ENCODE measurements at places on chromosomes 3 and 15.

DNA sequence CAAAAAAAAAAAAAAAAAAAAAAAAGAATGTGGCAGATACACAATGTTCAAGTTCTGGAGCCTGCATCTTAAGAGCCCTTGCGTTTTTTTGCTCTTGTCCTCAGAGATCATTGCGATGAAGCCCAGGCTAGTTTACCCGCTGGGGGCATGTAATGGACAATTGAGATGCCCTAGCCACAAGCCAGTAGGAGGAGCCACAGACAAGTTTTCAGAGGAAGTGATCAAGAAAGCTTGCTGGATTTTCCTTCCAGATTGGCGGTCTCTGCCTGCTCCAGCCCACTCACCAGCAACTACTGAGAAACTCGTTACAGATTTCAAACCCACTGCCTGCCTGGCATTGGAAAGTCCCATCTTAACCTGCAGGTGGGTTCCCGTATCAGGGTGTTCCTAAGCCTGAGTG lies 192.1 kb upstream of the EOMES start:
- DNase-seq, result no peak

- peak; percentile 100 for DNase-seq
Observed at GRCh38 chr3:53269888-53270880, 14.4 kb upstream of the TKT start.

GRCh38 chr3:177338697-177339219 lies 141.5 kb upstream of the TBL1XR1 start:
- peak; percentile 77 for DNase-seq

DNA sequence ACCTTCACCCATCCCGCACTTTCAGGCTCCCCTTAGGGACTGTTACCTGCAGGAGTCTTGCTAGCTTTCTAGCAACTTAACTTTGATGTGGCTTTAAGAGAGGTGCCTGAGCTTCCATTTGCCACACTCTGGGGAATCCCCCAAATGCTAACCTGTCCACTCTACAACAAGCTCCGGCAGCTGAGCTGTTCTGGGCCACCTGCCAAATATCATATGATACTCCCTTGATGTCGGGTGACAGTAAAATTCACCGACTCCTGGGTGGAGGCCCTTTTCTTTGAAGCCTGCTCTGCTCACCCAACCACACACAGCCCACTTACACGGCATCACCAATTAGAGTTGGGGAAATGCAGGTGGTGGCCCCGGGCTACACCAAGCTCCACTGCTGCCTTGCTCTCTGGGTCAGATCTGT lies 38.0 kb upstream of the XCR1 start:
- DNase-seq, result no peak

DNA sequence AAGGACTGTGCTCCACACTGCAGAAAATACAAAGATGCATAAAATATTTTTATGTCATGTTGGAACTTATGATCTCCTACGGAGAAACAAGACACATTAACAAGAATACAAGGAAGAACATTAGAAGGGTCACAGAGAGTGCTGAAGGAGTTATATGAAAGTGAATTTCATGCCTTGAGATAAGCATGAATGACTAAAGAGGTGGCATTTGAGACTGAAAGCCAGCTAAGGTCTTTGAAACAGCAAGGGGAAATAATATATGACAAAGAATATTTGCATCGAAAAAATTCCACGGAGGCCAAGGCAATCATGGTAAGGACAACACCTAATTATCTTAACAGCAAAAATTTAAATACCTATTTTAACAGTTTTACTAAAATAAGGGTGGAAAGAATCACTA lies 12.5 kb downstream of the GSK3B start:
- no peak for DNase-seq

- no peak for DNase-seq
Observed at GRCh38 chr15:28099555-28100140, 533 bp upstream of the OCA2 start.

DNA sequence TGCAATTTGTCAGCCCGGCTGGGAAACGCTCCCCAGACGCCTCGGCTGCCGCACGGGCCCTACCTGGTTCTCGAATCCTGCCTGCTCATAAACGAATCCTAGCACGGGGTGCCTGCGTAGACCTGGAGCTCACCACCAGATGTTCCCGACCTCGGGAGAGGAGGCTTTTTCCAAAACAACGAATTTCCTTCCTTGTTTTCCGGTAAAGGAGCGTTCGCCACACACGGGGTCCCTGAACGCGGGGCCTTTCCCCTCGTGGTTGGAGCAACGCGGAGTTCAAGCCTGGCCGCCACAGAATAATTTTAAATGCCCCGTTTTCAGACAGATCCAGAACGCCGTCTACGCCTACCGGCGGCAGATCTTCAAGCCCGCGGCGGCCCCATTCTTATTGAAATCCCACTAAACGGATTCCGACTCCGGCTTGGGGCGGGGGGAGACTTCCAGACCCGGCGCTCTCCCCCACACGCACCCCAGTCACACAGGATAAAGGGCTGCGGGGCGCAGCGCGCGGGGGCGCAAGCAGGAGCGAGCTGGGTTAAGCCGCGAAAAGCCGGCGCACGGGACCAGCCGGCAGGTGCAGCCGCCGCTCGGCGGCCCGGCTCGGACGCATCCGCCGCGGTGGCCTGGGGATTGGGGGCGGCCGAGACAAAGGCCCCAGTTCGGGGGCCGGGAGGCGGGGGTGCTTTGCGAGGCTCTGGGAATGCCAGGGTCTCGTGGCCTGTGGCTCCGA lies 895 bp downstream of the GATA2 start:
- peak; percentile 22 for DNase-seq

- DNase-seq, result no peak
Observed at GRCh38 chr3:175208326-175208725, 349.2 kb downstream of the NAALADL2 start.

GRCh38 chr3:132536442-132537153 lies 60.5 kb upstream of the ACKR4 start:
- no peak for DNase-seq

DNA sequence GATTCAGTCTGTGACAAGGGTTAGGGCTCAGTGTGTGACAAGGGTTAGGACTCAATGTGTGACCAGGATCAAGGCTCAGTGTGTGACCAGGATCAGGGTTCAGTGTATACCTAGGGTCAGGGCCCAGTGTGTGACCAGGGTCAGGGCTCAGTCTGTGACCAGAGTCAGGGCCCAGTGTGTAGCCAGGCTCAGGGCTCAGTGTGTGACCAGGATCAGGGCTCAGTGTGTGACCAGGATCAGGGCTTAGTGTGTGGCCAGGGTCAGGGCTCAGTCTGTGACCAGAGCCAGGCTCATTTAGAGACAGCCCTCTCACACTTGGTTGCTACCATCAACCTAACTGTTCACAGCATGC lies 24.2 kb downstream of the LOXL1 start:
- no peak for DNase-seq

GRCh38 chr3:55343486-55344357 lies 143.4 kb downstream of the WNT5A start:
- peak; percentile 53 for DNase-seq

GRCh38 chr3:124526601-124527000 lies 203.7 kb upstream of the UMPS start:
- no peak for DNase-seq

- no peak for DNase-seq
Observed at GRCh38 chr15:73679180-73679579, 5.0 kb upstream of the CD276 start.

GRCh38 chr3:126607214-126607908 lies 47.6 kb downstream of the TXNRD3 start:
- peak; percentile 41 for DNase-seq

- no peak for DNase-seq
Observed at GRCh38 chr15:63565536-63566186, 31.5 kb upstream of the FBXL22 start.

DNA sequence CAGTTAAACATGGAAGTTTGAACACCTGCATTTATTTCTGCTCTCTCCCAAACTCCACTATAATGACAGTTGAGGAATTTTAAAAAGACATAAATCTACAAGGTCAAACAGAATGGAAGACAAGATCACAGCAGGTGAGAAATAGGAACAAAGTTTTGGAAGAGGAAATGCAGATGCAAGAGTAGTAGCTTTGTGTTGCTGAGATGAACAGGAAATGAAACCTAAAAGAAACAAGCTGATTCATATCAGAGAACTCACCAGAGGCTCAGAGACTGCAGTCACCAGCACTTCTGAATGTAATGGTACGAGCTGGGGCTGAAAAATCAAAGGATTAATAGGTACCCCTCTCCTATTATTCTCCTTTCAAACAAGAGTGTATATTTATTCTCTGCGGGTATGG lies 459.9 kb downstream of the RAP2B start:
- no peak for DNase-seq

DNA sequence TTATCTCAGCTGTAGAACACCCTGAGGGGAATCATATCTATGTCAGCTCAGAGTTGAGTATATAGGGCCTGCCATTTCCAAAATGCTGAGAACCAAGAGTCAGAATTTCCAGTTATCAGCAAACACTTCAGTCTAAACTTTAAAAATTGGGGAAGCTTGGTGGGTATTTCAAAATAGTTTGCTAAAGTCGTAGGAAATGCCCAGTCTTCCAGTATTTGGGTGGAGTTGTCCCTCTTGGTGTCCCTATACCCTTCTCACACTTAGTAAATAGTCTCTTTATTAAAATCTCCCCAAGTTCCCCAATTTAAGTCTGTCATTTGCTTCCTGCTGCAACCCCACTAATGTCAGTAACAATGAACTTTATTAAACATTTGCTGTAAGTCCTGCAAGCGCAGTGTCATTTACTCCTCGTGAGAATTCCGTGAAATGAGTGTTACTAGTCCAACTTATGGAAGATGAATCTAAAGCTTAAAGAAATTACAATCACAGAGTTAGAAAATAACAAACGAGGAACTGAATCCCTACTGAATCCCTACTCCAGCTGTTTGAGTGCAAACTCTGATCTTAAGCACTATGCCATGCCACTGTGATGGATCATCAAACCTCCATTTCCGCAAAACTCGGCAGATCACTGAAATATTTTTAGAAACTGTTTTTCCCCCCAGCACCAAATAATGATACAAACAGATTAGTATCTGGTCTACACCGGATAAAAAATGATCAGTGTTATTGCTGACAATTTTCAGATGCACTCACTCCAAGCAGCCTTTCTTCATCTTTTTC lies 341.7 kb upstream of the PROK2 start:
- no peak for DNase-seq

DNA sequence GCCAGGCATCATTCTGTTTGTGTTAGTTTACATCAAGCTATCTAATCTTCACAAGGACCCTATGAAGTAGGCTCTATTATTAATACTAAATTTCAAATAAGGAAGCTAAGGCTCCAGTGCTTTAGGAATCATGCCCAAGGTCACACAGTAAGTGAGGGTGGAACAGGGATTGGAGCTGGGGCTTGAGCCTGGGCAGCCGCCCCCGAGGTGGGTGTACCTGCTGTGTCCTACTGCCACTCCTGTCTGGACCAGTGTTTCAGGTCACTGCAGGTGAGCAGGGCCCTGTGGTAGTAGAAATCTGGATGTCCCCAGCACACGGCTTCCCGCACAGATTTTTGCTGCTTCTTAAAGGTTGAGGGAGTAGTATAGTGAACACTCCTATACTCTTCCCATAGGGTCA lies 6.5 kb downstream of the KLF13 start:
- DNase-seq, result no peak

DNA sequence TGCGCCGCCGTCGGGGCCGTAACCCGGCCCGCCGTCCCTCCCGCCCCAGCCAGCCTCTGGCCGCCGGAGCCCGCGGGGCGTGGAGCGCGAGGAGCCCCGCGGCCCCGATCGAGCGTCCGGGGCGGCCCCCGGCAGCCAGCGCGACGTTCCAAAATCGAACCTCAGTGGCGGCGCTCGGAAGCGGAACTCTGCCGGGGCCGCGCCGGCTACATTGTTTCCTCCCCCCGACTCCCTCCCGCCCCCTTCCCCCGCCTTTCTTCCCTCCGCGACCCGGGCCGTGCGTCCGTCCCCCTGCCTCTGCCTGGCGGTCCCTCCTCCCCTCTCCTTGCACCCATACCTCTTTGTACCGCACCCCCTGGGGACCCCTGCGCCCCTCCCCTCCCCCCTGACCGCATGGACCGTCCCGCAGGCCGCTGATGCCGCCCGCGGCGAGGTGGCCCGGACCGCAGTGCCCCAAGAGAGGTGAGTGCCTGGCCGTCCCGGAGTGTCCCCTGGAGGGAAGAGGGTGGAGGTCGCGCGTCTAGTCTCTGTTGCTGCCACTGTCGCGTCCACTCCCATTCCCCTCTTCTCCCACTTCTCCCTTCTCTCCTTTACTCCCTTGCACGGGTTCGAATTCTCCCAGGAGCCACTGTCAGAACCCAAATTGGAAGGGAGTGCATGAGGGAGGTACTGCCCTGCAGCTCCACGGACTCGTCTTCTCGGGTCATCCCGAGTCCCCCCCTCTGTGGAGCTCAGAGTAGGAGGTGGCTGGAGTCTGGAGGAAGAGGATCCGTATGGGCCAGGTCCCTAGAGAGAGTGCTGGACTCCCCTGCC lies 585 bp downstream of the CSK start:
- peak; percentile 66 for DNase-seq

DNA sequence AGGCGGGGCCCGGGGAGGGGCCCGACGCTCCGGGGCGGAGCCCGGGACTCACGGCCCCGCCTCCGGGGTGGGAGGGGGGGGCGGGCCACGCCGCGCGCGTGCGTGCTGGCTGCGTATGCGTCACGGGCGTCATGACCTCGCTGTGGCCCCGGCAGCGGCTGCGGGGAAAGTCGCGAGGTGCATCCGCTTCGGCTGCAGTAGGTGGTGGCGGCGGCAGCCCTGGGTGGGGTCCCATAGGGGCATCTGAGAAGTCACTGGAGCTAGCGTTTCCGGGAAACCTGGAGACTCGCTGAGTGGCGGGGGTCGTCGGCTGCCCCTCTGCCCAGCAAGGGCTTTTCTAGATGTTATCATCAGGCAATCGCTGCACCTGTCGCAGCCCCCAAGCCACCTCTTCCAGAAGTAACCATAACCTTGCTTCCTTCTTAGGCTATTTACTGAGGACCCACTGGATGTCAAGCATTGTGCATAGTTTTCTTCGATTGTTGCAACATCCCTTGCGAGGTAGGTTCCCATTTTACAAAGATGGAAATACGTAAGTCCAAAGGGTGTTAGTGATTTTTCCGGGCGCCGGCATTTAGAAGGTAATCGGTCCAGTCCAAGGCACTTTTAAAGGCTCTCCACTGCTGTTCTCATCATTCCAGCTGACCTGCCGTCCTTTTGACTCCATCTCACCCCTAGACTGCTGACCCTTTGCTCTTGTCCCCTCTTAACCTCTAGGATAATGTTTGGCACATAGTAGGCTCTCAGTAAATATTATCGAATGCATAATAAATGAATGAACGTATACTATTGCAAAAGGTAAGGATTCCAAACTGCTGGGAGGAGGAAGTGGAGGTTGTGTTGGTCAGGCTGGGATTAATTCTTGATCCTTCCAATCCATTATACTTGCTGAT lies at the start of gene GDPGP1:
Gene GDPGP1 (plus strand): TSS at position 114 of the 893 bp plus-strand sequence. CDS start 6,700 bp downstream, outside the sequence.
- DNase-seq, result peak; percentile 31

- DNase-seq, result no peak
Observed at GRCh38 chr3:139306078-139306477, 37.7 kb upstream of the MRPS22 start.

Measured in adipocyte (in vitro differentiated cells).